ENCODE measurements at places on chromosomes 6 and 20. TPM values are rescaled to one million over a fixed set of nuclear protein-coding genes. Genes with fewer than 3 reads are reported as not detected.

Gene GPX5
- total RNA-seq = not detected

Gene HLA-F
- 51.6 TPM for total RNA-seq

Gene C20orf141
- not detected for total RNA-seq

Gene ADAM33
- total RNA-seq = 56.9 TPM

DNA sequence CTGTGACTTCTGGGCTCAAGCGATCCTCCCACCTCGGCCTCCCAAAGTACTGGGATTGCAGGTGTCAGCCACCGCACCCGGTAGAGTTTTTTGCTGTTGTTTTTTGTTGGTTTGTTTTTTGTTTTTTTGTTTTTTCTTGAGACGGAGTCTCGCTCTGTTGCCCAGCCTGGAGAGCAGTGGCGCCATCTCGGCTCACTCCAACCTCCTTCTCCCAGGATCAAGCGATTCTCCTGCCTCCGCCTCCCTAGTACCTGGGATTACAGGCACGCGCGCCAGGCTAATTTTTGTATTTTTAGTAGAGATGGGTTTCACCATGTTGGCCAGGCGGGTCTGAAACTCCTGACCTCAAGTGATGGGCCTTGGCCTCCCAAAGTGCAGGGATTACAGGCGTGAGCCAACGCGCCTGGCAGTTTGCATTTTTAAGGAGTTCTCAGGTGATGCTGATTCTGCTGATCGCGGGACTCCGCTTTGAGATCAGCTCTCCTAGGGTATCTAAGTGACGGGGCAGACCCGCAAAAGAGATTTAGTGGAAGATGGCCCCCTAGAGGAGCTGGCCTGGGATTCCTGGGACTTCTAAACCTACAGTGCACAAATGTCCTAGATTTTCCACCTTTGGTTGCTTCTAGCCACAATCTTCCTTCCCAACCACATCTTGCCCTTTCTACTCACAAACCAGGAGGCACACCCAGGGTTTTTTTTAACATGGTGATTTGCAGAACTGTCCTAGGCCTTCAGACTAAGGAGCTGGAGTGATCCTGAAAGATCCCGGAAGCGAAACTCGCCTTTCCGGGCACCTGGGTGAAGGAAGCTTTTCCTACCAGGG, 45.2 kb downstream of the DPPA5 start:
- DNase-seq = no peak

DNA sequence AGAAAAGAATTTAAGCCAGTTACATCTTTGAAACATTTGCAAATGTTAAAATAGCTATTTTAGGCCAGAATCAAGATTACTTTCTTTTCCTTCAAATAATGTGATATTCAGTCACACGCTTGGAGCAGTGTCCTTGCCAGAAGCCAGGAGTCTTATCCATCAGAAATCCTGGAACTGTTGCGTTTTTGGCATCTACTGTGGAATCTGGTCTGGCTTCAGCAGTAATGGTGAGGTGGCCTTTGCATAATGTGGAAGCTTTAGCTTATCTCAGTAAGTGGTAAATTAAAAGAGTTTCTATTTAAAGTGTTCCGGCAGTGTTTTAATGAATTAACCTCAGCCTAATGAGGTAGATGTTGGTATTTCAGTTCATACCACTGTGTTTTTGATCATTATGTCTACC, 97.6 kb downstream of the FIG4 start:
- no peak for DNase-seq

GRCh38 chr6:84836366-84836765, 72.0 kb upstream of the TBX18 start:
- DNase-seq = no peak

DNA sequence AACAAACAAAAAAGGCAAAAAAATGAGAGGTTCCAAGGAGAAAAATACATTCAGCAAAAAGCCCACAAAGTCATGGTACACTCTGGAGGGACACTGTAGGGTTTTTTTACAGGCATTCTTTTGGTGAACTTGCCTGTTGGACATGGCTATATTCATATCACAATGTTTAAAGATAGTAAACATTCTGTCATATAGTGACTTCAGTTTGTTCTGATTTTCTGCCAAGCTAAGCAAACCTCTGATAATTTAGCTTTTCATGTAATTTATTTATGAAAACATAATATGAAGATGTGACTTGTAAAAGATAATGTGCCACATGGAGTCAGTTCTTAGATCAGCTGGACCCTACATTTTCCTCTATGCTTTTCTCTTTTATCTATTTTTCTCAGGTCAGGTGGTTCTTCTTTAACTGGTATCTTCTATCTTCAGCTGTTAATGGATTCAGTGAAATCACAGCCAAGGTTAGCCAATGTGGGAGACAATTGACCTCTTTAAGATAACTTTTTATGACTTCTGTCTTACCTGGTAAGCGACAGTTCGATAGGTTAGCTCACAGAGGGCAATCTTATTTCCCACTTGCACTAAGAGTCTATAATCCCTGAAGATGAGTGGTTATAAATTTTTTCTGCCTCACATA, 87.9 kb downstream of the ADGRB3 start:
- no peak for DNase-seq

DNA sequence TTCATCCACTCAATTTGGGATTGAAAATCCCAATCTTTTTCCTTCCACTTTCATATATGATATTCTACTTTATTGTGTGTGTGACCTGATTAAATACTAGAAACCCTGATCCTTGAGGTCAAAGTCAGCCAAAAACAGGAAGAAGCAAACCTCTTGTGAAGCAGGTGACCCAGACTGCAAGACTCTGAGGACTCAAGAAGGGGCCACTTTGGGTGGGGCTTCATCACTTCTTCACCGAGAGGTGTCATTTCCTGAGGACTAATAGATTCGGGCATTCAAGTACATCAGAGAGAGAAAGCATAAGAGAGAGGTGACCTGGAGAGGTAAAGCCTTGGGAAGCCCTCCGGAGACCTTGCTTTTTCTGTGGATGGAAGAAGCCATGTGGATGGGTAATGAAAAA, 129.0 kb downstream of the CFAP61 start:
- no peak for DNase-seq

GRCh38 chr6:136037876-136038460, 186.5 kb downstream of the PDE7B start:
- no peak for DNase-seq

GRCh38 chr20:57507477-57507876, 17.5 kb downstream of the CTCFL start:
- no peak for DNase-seq

- no peak for DNase-seq
Observed at GRCh38 chr6:26311385-26312095, 53.5 kb upstream of the BTN3A2 start.

- no peak for DNase-seq
Observed at GRCh38 chr6:27672113-27672799, 199.4 kb upstream of the ZNF184 start.

DNA sequence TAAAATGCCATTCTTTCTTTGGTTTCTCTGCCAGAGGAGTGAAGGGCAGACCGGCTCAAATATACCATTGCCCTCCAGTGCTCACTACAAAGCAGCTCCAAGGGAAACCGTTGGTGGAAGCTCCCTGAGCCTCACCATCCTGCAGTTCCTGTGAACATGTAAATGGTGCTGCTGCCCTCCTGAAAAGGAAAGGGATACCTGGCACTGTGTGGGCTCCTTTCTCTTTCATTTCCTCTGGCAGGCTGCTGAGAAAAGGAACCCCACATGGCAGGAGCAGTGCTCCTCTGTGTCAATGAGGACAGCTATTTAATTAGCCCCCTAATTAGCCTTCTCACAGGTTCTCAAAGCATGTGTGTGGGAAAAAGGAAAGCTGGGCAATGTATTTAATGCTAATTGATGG, 142.5 kb downstream of the KLHL32 start:
- DNase-seq = no peak

- DNase-seq = no peak
Observed at GRCh38 chr20:57262301-57262700, 4.1 kb downstream of the BMP7 start.

- no peak for DNase-seq
Observed at GRCh38 chr6:102981490-102982015, 1588.0 kb downstream of the GRIK2 start.

- no peak for DNase-seq
Observed at GRCh38 chr20:62351469-62352401, 15.4 kb downstream of the LAMA5 start.

Data from ureter (tissue), 1 donor.